ENCODE measurements at places on chromosomes 1 and 21.

GRCh38 chr1:205226868-205227583 lies 720 bp upstream of the TMCC2 start:
- DNase-seq, result no peak

- no peak for DNase-seq
Measured at GRCh38 chr1:143652744-143653428, 318.9 kb downstream of the FAM72C start.

- DNase-seq, result no peak
Measured at GRCh38 chr1:203026666-203027663, 674 bp downstream of the PPFIA4 start.

GRCh38 chr1:177451191-177451590 lies 280.4 kb downstream of the BRINP2 start:
- DNase-seq, result no peak

GRCh38 chr1:154575147-154575927 lies 7.8 kb downstream of the CHRNB2 start:
- DNase-seq, result no peak

DNA sequence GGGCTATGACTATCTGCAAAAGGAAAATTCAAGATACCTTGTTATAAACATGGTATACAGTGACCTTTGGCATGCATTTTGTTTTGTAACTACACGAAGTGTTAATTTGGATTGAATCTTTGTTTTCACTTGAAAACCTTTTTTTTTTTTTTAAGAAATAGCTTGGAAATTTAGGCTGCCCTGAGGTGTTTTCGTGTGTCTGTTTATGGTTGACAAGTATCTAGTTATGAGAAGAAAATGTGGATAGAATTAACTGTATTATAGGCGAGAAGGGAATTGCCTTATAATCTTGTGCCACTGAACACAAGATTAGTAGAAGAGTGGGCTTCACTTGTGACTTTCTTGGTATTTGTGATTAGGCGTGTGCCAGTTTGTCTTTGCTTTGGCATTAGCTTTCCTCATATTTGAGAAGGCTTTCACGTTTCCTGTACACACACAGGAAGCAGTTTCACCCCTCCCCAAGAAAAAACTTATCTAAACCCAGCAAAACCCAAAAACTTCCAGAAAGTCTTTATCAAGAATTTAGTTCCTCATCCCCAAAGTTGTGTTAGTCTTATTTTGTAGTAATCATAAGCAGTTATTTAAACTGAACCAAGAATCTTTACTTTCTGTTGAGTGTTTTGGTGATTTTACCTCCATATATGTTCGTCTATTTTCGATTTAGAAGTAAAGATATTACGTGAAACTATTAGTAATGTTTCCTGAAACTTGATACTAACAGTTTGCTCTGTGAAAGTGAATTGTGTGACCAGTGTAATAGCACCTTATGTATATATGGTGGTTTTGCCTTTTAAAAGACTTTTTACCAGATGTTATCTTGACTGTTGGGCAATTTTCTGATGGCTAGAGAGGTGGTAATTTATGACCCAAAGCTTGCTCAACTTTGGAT lies 3.8 kb downstream of the DYRK1A start:
- no peak for DNase-seq

- DNase-seq, result no peak
Measured at GRCh38 chr1:113809670-113810602, 2.3 kb downstream of the RSBN1 start.

DNA sequence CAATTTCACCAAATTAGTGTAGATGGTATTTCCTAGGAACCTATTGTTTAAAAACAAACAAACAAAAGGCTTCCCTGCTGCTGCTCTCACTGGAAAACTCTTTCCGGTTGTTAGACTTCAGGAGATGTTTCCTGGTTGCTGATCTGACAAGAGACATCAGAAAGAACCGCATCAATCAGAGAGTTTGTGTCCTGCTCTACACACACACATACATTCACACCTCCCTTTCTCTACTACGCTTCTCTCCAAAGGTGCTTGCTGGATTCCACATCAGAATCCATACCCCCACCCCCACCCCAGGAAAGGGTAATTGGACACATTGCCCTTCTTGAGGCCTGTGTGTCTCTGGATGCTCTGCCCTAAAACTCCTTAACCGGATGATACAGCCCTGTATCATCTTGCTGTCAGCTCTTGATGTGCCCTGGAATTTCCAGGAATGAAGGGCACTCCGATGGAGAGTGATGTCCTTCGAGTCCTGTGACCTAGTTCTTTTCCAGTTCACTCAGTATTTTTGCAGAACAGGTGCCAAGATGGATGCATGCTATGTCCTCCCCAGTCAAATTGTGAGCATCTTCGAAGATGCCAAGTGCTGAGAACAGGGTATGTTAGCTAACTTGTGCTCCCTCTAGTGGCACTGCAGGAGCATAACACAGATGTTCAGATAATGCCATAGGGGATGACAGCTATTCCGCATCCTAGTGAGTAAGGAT lies 113.7 kb upstream of the SLC35F3 start:
- DNase-seq, result peak; percentile 6

DNA sequence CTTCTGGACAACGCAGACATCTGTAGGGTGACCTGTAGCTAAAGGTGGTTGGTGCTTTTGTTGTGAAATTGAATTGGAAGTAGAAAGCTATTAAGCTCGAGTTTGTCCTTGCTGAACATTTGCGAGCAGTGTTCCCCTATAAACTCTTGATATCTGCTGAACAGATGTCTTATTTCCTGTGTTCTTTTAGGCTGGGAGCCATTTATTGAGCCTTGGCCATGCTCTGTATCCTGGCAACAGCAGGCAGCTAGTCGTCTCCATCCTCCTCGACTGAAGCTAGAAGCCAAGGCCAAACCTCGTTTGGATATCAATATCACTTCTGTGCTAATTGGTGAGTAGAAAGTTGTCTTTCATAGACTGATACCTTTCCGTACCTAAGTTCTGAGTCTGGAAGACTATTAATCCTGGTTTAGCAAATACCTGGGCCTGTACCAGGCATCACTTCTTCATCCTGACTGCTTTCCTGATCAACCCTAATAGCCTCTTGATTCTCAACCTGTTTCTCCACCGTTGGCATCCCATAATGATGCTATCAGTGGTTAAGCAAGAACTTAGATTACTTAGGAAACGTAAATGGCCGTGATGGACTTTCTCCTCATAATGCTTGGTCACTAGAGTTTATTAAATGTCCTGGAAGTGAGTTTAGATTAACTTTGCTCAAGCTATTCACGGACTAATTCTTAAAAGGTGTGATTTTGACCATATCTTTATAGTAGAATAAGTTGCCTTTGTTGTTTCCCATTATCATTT lies 103.4 kb downstream of the VPS13D start:
- DNase-seq, result no peak

DNA sequence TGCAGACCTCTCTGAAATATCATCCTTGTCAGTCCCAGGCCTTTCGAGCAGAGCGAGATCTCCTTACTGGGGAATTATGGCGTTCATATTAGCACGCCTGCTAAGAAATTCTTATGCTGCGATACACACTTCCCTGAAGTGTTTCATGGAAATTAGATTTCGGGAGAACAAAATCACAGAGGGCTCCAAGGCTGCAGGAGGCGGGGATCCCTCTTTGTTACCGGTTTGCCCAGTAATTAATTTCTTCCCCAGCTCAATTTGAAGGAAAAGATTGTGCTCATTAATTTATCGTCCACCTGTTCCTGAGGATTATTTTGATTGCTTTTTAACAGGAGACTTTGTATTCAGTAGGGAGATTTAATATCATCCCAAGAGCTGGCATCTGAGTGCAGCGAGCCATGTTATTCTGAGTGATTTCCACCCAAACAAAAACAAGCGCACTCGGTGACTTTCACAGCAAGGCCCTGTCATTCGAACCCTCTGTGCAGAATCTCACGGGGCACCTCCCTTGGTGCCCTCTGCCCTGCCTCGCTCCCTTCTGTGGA lies 202.3 kb upstream of the GALNT2 start:
- DNase-seq, result no peak

GRCh38 chr1:8472668-8473067 lies 154.8 kb downstream of the SLC45A1 start:
- DNase-seq, result peak; percentile 9

GRCh38 chr1:246608616-246609376 lies 42.5 kb downstream of the CNST start:
- no peak for DNase-seq

- no peak for DNase-seq
Measured at GRCh38 chr1:77421504-77422233, 139.8 kb downstream of the AK5 start.

DNA sequence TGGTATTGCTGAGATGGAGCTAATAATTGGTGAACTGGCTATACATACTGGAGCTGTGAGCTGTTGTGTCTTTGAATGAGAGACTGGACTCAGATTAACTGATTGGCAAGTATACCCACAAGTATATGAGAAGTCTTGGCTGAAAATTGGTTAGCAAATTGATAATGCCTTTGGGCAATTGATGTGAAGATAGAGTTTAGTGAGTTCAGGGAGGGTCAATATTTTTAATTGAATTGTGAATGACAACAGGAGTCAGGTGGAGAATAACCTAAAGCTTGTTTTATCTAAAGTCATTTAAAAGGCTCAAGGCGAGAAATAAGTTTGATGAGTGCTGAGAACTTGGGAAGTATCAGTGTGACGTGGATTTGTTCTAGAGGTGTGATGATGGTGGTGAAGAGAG lies 27.5 kb downstream of the NCAM2 start:
- DNase-seq, result no peak

DNA sequence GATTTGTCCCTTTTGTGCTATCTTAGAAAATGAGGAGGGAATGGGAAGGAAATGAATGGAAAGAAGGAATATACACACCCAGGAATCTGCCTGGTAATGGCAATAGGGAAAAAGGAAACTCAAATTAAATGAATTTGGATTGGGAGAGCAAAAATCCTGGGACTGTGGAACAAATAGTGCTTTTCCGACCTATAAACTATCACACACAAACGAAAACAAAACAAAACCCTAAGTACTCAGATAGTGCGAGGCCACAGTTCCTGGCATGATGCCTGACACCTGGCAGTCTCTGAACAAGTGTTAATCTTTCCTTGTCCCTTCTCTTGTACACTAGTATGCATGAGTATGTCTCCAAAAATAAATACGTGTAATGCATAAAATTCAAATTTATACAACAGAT lies 319.8 kb upstream of the SPAG17 start:
- no peak for DNase-seq

DNA sequence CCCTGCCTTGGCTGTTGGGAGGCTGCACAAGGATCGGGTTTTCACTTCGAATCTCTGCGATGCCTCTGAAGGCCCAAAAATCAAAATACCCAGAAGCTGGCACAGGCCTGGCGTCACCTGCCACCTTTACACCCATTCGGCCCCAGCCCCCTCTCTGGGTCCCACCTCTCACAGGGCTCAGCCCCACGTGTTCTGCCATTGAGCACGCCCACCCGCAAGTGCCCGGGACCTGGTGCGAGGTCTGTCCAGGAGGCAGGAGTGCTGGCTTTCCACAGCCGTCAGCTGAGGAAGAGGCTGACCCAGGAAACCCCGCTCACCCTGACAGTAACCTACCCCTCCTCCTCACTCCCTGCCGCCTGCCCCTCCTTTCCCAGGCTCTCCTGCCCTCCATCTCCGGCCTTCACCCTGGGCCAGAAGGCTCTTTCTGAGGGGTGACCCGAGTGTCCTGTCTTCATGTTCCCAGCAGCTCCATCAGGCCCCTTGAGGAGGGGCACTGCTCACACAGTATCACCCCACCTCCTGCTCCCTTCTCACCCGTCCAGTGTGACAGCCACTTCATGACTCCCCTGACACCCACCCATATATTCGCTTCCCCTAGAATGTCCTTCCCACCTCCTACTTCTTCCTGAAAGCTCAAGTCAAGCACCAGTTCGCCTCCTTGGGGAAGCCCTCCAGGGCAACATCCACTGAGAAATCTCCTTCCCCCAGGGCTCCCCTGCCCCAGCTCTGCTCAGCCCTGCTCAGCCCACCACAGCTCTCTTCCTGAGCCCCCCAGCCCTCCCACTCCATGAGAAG lies 13.5 kb downstream of the RCC2 start:
- DNase-seq, result no peak

GRCh38 chr1:63320022-63320721 lies 2.2 kb upstream of the FOXD3 start:
- no peak for DNase-seq

DNA sequence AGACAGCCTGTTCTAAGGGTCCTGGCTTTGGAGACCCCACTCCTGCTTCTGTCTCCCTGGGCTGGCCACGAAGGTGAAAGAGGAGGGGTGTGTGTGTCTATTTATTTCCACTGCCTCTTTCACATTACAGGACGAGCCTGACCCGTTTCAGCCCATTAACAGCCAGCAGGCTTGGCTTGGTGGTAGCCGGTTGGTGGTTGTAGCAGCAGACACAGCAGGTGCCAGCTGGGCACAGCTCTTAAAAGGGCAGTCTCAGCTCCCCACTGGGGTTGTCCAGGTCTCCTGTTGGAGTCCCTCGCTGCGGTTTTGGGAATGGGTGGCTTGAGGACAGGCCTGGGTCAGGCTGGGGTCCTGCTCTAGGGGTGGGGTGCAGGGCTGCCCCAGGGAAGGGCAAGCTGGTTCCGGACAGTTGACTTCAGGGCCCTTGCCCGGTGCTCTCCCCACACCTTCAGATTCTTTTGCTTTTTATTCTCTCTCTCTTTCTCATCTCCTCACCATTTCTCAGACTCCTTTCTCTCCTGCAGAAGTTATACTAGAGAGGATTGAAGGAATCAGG lies 84.6 kb downstream of the ACTL8 start:
- DNase-seq, result no peak

DNA sequence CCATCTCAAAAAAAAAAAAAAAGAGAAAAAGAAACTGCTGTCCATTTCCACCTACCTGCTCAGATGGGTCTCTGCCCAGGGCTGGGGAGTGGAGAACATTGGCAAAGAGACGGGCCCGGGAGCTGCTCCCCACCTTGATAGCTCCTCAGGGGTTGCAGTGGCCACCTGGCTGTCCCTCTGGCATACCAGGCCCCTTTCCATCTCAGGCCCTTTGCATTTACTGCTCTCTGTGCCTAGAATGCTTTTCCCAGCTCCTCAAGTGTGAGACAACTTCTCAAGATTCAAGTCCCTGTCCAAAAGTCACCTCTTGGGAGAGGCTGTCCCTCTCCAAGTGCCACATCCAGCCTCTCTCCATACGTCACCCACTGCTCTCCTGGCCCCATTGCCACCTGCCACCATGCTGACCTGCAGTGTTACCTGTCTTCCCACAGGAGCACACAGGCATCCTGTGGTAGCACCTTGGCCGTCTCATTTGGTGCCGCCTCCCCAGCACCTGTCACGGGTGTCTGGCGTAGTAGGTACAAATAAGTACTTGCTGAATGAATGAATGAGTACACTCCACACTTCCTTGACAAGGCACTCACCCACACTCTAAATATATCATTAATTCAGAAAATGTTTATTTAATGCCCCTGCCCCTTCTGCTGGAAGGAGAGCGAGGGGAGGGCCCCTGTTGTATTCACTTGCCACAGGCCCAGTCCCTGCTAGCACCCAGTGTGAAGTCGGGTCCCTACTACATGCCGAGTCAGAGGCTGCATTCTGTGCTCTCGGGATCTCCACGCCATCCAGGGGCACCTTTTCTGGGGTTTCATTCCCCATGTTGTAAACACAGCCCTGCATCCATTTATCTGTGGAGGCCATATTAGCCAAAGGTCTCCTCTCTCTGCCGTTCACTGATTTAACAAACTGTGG lies 48.8 kb downstream of the DISP3 start:
- DNase-seq, result no peak

Measured in activated CD4-positive, alpha-beta T cell treated with anti-CD3 and anti-CD28 coated beads, Interleukin-2, amount 50 U/mL, for 1 hour (primary cell).